ENCODE measurements at places on chromosomes 4 and X.

- DNase-seq, result no peak
Observed at GRCh38 chrX:17361620-17362019, 13.4 kb upstream of the NHS start.

DNA sequence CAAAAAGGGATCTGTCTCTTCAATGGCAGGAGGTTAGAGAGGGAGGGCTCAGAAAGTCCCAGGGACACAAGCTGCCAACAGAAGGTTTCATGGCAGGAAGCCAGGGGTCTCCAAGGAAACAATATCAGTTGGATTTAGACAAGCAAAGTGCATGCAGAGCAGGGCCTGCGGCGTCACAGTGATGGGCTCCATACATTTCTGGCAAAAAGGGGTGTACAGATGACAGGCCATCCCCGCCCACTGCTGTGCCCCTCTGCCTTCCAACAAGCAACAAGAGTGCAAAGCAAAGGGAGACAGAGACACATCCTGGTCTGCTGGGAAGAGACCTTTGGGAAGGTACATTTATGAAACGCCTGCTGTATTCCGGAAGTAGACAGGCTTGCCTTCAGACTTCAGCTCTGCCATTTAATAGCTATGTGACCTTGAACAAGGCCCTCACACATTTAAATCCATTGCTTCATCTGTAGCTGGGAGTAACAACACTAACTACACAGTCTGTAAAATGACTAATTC, 121.2 kb downstream of the AFAP1 start:
- no peak for DNase-seq

DNA sequence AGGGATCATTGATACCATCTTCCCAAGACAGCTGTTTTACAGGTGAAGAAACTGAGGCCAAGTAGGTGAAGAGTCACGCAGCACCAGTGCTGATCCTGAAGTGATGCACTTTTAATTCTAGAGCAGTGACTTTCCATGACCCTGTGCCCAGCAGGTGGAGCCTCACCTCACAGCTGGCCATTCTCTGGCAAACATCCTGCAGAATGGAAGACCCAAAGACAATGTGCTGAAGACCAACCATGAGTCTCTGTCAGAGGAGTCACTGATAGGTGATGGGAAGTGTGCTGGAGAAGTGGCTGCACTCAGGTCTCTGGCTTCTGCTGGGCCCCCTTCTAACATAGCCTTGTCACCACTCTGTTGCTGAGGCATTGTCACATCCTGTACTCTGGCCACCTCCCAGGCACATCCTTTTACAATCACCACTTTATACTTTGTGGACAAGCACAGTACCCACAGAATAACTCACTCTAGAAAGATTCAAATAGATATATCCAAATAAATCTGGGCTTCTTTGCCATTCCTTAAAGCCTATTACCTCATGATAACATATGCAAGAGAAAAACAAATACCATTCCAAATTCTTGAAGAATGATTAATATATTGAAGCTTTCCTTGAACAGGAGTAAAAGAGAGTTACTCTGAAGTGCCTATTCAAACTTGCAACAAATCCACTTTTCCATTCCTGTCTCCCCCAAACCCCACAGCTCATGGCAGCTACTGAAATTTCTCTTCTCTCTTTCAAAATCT, 64.1 kb upstream of the SCOC start:
- DNase-seq, result no peak

DNA sequence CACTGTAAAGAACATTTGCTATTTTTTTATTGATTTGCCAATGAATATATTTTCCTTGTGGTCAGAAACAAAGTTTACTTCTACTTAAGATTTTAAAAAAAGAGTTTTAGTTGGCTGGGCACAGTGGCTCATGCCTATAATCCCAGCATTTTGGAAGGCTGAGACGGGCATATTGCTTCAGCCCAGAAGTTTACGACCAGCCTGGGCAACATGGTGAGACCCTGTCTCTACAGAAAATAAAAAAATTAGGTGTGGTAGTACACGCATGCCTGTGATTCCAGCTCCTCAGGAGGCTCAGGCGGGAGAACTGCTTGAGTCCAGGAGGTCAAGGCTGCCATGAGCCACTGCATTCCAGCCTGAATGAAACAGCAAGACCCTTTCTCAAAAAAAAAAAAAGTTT, 36.8 kb downstream of the LRP2BP start:
- DNase-seq, result no peak

GRCh38 chrX:19799319-19800182, 87.8 kb downstream of the SH3KBP1 start:
- no peak for DNase-seq

GRCh38 chr4:24824720-24825119, 29.3 kb downstream of the SOD3 start:
- DNase-seq, result no peak

GRCh38 chr4:55921093-55921492, 27.7 kb upstream of the CEP135 start:
- DNase-seq, result no peak

DNA sequence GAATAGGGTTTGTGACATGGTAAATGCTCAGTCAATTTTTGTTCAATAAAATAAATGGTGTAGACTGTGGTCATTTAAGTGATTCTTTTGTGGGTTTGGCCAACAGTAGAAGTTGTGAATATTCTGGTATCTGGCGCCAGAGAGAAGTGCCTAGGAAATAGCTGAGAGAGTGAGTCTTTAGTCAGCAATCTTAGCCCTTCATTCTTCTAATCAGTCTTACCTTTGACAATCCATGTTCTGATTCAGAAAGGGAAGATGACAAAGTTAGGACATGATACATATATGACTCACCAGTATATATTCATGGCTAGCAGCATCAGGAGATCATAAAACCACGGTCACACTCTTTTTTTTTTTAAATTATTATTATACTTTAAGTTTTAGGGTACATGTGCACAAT, 141.8 kb upstream of the PCDH18 start:
- no peak for DNase-seq

DNA sequence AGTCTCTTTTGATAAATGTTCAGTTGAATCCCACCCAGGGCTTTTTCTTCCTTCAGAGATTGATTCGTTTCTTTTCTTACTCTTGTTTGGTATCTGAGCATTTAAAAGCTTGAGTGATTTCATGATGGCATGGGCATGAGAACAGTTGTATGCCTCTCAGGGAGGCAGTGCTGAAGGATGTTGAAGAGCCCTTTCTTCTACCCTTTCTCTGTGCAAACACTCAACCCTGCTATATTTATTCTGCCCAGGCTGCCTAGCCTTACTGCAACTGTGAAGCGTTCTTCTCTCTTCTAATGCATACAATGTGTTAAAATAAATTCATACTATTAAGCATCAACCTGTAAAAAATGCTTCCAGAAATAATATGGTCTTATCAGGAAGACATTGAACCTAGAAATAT, 367.6 kb upstream of the LCORL start:
- no peak for DNase-seq

DNA sequence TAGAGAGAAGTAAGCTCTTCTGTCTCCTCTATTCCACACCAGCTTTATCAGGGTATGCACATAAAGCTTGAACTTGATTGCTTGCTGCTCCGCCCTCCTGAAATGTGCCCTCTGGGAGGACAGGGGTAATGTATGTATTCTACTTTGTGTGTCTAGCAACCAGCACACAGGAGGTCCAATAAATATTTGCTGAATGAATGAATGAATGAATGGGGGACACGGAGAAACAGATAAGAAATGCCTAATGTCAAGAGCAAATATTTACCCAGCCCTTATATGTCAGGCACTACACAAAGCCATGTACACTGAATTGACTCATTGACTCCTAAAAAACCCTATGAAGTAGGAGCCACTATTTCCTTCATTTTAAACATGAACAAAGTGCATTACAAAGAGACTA, 2.3 kb upstream of the MSL3 start:
- DNase-seq, result no peak

DNA sequence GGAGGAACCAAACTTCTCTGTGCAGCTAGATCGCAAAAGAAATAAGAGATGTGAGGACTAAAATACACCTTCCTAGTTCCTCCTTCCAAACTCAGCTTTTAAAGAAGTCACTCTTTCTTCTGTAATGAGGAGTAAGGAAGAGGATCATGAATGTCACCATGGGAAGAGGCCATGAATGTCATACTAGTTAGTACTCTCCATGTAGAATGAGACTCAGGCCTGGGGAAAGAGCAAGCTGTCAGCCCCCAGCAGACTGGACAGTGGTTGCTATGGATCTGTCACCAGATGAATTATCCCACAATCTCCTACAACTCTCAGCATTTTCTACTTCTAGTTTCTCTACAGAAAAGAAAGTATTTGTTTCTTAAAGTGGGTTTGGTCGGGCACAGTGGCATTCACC, 57.1 kb upstream of the PRDM8 start:
- no peak for DNase-seq

- DNase-seq, result no peak
Observed at GRCh38 chr4:156347412-156348075, 393.9 kb upstream of the CTSO start.

Measured in tibial nerve (tissue), 4 donors.